ENCODE measurements at places on chromosomes 5 and 9. TPM values are rescaled to one million over a fixed set of nuclear protein-coding genes. Genes with fewer than 3 reads are reported as not detected.

Gene CLIC3
- total RNA-seq = not detected

DNA sequence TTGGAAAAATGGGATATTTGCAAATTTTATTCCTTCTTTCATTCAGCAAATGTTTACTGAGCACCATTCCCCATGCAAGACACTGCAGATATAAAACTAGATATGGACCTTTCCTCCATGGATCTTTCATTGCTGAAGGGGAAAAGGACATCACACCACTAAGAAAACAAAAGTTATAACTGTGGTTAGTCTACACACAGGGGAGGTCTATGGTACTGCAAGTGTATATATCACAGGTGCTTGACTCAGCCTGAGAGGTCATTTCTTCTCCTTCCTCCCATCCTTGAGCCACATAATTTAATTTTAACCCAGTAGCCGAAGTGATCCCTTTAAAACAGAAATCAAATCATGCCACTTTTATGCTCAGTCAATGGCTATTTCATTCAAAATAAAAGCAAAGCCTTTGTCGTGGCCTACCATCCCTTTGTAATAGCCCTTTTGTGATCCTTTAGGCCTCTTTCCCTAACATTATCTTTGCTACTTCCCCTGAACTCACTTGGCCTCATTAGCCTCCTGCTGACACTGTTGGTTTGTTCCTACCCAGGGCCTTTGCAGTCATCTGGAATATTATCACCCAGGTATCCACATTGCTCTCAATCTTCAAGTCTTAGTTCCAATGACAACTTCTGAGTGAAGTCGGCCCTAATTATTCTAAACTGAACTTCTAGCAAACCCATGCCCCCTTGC lies 213.2 kb downstream of the GABRB2 start:
- no peak for DNase-seq

Gene PCDHGA11
- total RNA-seq = 6.1 TPM

DNA sequence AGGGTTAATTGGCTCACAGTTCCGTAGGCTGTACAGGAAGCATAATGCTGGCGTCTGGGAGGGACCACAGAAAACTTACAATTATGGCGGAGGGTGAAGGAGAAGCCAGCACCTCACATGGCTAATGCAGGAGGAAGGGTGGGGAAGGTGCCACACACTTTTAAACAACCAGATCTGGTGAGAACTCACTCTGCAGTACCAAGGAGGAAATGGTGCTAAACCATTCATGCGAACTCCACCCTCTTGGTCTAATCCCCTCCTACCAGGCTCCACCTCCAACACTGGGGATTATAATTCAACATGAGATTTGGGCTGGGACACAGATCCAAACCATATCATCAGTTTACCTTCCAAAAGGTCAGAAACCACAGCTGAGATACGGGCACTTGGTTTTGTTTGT lies 122.9 kb downstream of the PDZD2 start:
- DNase-seq = no peak

DNA sequence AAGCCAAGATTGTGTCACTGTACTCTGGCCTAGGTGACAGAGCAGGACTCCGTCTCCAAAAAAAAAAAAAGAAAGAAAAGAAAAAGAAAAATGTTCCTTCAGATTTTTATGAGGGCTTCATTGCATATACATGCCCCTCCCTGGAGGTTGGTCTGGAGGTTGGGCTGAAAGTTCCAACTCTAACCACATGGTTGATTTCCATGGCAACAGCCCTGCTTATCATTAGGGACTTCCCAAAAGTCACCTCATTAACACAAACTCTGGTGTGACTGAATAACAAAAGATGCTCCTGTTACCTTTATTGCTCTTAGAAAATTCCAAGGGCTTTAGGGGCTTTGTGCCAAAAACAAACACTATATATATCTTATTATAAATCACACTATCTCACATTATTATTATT lies 113.8 kb downstream of the TMC1 start:
- no peak for DNase-seq

DNA sequence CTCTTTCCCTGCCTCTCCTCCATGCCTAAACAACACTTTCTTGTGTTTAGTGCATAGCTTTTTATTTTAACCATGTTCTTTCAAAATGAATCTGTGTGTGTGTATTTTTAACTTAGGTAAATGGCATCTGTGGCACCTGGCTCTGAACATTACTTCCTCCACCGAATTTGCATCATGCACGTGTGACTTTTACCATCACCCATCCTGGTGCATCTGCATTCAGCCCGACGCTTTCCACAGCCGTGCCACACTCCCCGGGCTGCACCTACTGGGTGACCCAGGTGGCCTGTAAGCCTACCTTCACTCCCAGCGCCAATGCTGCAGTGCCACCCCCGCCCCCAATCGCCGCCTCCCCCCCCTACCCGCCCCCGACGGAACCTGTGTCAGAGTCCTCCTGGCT lies 12.7 kb upstream of the FCN1 start:
- no peak for DNase-seq

Gene COL23A1
- total RNA-seq = 0.28 TPM

DNA sequence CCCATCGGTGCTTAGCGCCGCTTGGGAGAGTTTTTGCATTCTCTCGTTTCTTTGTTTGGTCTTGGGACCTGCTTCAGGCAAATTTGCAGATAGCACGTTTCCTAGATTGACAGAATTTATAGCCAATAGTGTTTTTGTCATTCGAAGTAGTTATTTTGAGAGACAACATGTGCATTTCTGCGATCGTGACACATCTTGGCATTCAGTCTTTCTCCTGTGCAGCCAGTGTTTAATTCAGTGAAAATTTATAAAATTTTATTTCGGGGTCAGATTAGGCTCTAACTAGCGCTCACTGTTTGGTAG lies 830 bp downstream of the PRRC1 start:
- no peak for DNase-seq

- DNase-seq = no peak
Observed at GRCh38 chr5:82384034-82384750, 106.0 kb upstream of the RPS23 start.

DNA sequence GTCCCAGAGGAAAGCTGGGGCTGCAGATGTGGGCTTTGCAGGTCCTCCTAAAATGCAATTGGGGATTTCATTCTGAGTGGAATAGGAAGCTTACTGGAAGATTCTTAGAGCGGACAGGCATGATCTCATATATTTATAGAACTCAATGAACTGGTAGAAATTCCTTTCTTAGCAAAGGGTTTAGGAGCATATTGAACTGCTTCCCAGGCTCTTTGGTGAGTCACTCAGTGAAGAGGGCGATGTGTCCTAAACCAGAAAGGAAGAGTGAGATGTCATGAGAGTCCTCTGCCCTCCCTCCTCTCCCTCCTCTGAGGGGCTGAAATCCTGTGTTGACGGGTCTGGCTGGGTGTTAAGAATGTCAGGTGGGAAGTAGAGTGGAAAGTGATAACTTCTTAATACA lies 26.3 kb upstream of the SEMA6A start:
- no peak for DNase-seq

Gene SLC36A3
- not detected for total RNA-seq

GRCh38 chr9:83935276-83935935 lies 14.2 kb upstream of the KIF27 start:
- no peak for DNase-seq

Gene KCTD16
- under 0.01 TPM for total RNA-seq

- DNase-seq = no peak
Observed at GRCh38 chr5:151632524-151632923, 41.4 kb upstream of the FAT2 start.

Gene SLIT3
- total RNA-seq = 46.3 TPM

GRCh38 chr9:136619742-136620440 lies 42.8 kb upstream of the EGFL7 start:
- peak; percentile 86 for DNase-seq

DNA sequence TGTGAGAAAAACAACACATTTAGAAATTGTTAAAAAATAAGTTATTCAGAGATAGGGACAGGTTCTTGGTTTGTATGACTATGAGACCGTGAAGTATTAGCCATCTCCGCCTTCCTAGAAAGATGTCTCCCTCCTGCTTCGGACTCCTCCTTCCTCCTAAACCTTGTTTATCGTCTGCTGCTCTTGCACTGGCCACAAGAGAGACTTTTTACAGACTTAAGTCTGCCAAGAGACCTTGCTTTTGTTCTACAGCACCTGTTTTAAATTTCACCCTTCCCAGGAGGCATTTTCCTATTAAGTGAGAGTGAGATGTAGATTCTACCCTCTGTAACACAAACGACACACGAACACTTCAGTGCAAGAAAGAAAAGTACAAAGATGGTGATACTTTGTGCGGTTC lies 274.6 kb downstream of the ARHGEF28 start:
- DNase-seq = no peak

Gene PDLIM4
- 63.1 TPM for total RNA-seq

GRCh38 chr5:167488371-167488770 lies 803.1 kb upstream of the WWC1 start:
- DNase-seq = no peak

DNA sequence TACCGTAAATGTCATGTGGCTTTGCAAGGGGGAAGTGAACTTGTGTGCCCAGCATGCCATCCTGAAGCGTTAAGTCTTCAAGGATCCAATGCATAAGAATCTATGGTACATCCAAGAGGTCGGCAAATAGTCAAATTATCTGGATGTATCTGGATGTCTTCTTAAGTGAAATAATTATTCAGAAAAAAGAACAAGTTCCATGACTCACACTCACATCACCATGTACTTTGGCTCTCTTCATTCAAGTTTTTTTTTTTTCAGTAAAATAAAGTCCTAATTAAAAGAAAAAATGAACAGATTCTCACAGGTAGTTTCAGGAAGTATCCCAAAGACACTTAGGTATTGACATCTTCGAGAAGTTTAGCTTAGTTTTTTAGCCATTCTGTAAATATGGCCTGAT lies 62.7 kb upstream of the MEGF10 start:
- no peak for DNase-seq

Gene BAG1
- total RNA-seq = 164 TPM

Data from sigmoid colon (tissue), 7 donors.